Activated CD8-positive, alpha-beta T cell treated with anti-CD3 and anti-CD28 coated beads for 36 hours (primary cell): ENCODE measurements at places on chromosomes 7 and 10.

- no peak for DNase-seq
- H3K27me3 ChIP-seq = no peaks in the 10 kb centered on the region
- no peak overlapping the region for H3K4me3 ChIP-seq
- no peaks in the 10 kb centered on the region for H3K36me3 ChIP-seq
Observed at GRCh38 chr7:82700741-82701140, 257.2 kb upstream of the CACNA2D1 start.

DNA sequence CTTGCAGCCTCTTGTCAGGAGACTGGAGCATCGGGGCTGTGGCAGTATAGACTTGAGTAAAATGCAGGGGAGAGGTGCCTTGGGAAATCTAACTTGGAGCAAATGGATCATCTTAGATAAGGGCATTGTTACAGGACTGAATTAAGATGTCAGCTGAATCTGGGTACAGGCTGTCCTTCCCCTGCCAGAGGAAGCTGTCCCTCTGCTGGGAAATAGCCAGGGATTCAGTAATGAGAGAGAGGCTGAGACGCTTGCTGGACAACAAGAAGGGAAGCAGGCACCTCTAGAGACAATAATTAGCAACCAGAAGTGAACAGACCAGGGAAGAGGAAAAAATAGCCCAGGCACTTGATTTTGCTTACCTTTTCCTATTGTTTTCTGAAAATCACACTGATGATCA is 20.7 kb upstream of the RAPGEF5 start:
- H3K4me3 ChIP-seq = no peak overlapping the region
- no peaks in the 10 kb centered on the region for H3K36me3 ChIP-seq
- H3K27me3 ChIP-seq = no peaks in the 10 kb centered on the region
- H3K4me1 ChIP-seq = no peaks in the 10 kb centered on the region
- no peak overlapping the region for H3K27ac ChIP-seq

DNA sequence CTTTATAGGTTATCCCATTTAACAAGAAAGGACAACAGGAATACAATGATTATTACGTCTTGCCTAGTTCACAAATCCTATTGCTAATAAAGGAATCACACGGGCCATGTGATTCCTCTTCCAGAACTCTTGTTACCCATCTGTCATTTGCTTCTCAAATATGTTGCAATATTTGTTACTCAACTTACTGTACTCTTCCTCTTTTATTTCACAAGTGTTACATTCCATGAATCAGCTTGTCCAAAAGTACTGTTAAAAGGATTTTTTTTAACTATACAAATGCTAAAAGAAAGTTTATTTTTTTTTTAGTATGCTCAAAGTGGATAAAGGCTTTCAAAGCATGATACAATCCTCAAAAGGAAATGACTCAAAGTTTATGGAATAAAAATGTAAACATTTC is 3.9 kb upstream of the CD36 start:
- no peaks in the 10 kb centered on the region for H3K4me1 ChIP-seq
- DNase-seq = no peak
- no peaks in the 10 kb centered on the region for H3K36me3 ChIP-seq
- H3K27me3 ChIP-seq = no peaks in the 10 kb centered on the region

DNA sequence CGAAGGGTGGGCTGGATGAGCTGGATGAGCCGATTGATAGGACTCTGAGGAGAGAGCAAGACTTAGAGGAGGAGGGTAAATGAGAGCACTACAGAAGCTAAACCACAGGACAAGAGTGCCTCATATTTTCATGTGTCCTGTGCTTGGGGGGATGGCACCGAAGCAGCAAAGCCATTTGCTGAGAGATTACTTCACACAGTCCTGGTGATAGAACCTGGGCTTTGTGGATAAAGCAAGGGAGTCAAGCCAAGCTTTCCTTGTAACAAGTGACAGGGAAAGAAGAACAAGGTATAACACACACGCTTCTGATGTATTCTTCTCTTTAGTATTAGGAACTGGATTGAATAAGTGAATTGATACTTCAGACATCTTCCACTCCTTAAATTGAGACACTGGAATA is 253.7 kb downstream of the ANKRD7 start:
- no peaks in the 10 kb centered on the region for H3K4me1 ChIP-seq
- no peak overlapping the region for H3K4me3 ChIP-seq
- no peak overlapping the region for H3K27ac ChIP-seq
- H3K36me3 ChIP-seq = no peaks in the 10 kb centered on the region
- H3K27me3 ChIP-seq = no peaks in the 10 kb centered on the region

DNA sequence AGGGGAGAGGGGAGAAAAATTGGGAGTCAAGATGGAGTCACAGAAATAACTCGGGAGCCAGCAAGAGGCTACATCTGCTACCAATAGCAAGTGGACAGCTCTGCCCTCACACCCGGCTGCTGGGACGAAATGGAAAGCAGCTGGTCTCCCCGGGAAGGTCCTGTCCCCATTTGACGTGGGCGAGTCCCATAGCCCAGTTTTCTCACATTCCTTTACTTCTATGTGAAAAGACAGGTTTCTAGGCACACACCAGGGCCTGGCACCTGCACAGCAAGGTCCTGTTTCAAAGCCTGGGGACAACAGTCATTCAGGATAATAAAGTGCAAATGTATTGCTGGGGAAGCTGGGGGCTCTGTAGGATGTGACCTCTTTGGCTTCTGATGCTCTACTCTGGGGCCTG is 162.6 kb downstream of the OAT start:
- no peak overlapping the region for H3K4me3 ChIP-seq
- DNase-seq = no peak
- H3K27me3 ChIP-seq = peaks cover 3% of the 10 kb centered on the region
- H3K4me1 ChIP-seq = no peaks in the 10 kb centered on the region
- H3K36me3 ChIP-seq = no peaks in the 10 kb centered on the region
- H3K27ac ChIP-seq = no peak overlapping the region

GRCh38 chr10:72010234-72010973 is 46.2 kb downstream of the CHST3 start:
- no peak overlapping the region for H3K4me3 ChIP-seq
- no peak for DNase-seq
- no peaks in the 10 kb centered on the region for H3K36me3 ChIP-seq
- H3K27ac ChIP-seq = no peak overlapping the region
- H3K27me3 ChIP-seq = no peaks in the 10 kb centered on the region
- no peaks in the 10 kb centered on the region for H3K4me1 ChIP-seq

- no peak for DNase-seq
- H3K36me3 ChIP-seq = no peaks in the 10 kb centered on the region
- no peak overlapping the region for H3K4me3 ChIP-seq
- H3K27me3 ChIP-seq = peaks cover 5% of the 10 kb centered on the region
Observed at GRCh38 chr7:134690016-134690415, 43.4 kb downstream of the BPGM start.

GRCh38 chr7:117186218-117187010 is 136.4 kb downstream of the WNT2 start:
- H3K4me3 ChIP-seq = no peak overlapping the region
- H3K36me3 ChIP-seq = no peaks in the 10 kb centered on the region
- H3K27ac ChIP-seq = no peak overlapping the region
- no peak for DNase-seq
- H3K4me1 ChIP-seq = no peaks in the 10 kb centered on the region
